ENCODE measurements at places on chromosomes 1 and 21.

GRCh38 chr1:67250051-67250653 lies 57.5 kb upstream of the IL12RB2 start:
- DNase-seq, result no peak

DNA sequence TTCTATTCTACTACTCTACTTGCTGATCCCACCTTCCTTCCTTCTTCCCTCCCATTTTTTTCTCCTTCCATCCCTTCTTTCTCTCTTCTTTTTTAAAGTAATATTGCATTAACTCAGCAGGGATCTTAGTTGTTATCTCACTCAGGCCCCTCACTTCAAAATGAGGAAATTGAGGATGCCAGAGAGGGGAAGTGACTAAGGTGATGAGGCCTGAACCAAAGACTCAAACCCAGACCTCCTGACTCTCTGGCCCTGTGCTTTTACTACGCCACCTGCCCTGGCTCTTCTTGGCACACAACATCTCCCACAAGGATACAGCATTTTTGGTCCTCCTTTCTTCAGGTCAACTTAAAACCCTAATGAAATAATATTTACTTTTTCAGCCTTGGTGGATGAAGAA lies 151.7 kb upstream of the ZNF648 start:
- DNase-seq, result no peak

- no peak for DNase-seq
These were observed 7.1 kb downstream of the ZBTB21 start for GRCh38 chr21:42003051-42003461.

GRCh38 chr1:110605446-110605845 lies 712 bp downstream of the KCNA2 start:
- no peak for DNase-seq

DNA sequence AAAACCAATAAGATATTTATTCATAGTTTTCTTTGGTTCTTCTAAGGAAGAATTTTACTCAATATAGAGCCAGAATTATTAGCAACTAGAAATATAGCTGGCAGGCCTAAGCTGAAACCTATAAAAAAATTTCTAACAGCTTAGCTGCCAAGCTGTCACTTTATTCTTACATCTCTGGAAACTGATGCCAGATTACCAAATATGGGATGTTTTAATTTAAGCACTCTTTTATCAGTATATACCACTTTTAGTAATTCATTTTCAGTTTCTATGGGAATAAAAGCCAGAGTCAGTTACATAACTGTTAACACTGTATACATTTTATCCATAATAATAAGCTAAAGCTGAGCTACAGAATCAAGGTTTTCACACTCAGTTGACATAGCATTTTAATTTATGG lies 68.7 kb upstream of the MPC2 start:
- no peak for DNase-seq

Measured in effector memory CD4-positive, alpha-beta T cell (primary cell).